Natural killer cell treated with Interleukin-12 subunit alpha and Interleukin-12 subunit beta and Interleukin-15 and Interleukin-18, amount 100 ng/mL, for 72 hours (primary cell): ENCODE measurements at places on chromosomes 1 and 21. TPM values are rescaled to one million over a fixed set of nuclear protein-coding genes. Genes with fewer than 3 reads are reported as not detected.

Gene BRDT
- total RNA-seq: not detected

Gene PCNX2
- total RNA-seq: 7.1 TPM

Gene FLG
- total RNA-seq: not detected

Gene CNKSR1
- 2.5 TPM for total RNA-seq

Gene FMN2
- not detected for total RNA-seq

- DNase-seq: no peak
These were observed 26.3 kb upstream of the CD34 start for GRCh38 chr1:207937204-207937603.

GRCh38 chr21:41997657-41998056 lies 12.5 kb downstream of the ZBTB21 start:
- DNase-seq: no peak

- DNase-seq: no peak
These were observed 2.9 kb upstream of the FCMR start for GRCh38 chr1:206924592-206925105.

Gene SLC45A1
- total RNA-seq: 0.22 TPM

DNA sequence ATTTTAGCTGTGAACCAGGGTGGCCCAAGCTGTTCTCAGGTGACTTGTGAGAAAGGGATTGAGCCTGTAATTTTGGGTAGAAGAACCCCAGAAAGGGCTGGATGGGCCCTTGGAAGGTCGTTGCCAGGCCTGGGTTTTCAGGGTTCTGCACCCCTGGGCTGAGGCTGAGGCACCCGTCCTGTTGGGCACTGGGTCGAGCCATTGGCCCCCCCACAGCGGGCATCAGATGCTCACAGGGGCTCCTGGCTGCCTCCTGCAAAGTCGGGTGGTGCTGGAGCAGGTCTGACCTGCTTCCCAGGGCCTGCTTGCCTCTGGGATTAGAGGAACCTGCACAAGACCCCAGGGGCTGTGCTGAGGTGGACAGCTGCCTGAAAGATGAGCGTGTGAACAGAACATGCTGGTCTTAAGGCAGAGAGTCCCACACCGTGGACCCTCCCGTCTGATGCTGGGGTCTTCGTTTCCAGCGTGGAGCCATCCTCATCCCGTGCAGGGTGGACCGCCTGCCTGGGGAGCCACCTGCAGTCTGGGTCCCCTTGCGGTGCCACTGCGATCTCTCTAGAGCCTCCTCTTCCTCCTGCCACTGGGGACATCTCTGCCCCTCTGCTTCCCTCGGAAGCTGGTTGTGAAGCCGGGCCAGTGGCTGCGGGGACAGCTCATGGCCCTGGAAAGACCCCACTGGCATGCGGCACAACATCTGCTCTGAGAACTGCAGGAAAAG lies 1.7 kb upstream of the TRPM2 start:
- no peak for DNase-seq

Gene SLFNL1
- total RNA-seq: 0.33 TPM
